ENCODE measurements at places on chromosomes 3 and 15. TPM values are rescaled to one million over a fixed set of nuclear protein-coding genes. Genes with fewer than 3 reads are reported as not detected.
A peak's percentile ranks its signal among the peaks of the same experiment; 100 is the strongest.

GRCh38 chr3:102510663-102511062 is 75.8 kb downstream of the ZPLD1 start:
- DNase-seq = no peak

- DNase-seq = no peak
Measured at GRCh38 chr15:61030451-61030850, 198.7 kb downstream of the RORA start.

DNA sequence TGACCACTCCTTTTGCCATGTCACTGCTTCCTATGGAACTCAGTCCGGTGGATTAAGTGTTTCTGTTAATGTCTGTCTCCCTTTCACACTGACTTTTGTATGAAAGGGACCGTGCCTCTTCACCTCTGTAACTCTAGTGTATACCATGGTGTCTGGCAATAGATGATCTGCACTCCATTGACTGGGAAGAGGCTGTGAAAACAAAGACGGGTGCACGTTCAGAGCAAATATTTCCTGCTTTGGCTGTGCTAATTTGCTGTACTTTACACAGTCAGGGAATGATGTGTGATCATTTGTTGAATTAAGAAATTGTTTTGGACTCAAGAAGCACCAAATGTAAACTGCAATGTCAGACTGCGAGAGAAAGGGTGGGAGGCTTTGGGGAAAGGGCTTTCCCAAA is 315.2 kb downstream of the RORA start:
- DNase-seq = no peak

GRCh38 chr3:34844323-34844620 is 795.1 kb upstream of the ARPP21 start:
- DNase-seq = no peak

DNA sequence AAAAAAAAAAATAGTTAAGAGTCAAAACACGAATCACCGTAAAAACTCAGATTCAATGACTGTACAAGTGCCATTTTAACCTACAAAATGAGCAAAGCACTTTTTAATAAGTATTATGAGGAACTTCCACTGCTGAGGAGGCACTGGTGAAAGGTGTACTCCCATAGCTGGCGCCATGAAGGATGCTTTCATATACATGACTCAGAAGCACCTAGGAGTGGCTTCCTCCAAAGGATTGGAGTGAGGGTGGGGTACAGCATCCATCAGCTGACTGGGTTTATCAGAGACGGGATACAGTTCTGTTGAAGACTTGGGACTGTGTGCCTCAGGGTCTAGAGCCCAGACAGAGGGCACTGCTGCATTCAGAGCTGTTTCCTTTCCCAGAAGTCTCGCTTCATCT is 60.9 kb upstream of the MEX3B start:
- DNase-seq = no peak

DNA sequence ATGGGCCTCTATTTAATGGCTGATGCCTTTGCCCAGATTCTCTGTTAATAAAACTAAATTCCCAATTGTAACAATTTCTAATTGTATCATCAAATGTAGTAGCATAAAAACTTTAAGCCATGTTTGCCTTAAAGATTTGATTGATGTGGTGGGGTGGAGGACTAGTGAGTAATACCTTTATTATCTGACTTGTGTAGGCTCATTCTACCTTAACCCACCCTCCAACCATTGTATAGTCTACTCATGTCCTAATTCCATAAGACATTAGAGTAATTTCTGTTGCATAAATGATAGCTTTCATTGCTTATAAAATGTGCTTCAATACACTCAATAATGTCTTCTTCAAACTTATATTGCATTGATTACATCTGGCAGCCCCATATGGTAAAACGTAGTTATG is 25.8 kb downstream of the SERPINI1 start:
- no peak for DNase-seq

GRCh38 chr3:25007974-25008658 is 419.9 kb upstream of the RARB start:
- peak; percentile 21 for DNase-seq

GRCh38 chr3:119145500-119146167 is at the start of gene TEX55:
TEX55 (plus strand) TSS chr3:119146165; CDS start chr3:119146190, 25 bp downstream.
- DNase-seq = no peak

DNA sequence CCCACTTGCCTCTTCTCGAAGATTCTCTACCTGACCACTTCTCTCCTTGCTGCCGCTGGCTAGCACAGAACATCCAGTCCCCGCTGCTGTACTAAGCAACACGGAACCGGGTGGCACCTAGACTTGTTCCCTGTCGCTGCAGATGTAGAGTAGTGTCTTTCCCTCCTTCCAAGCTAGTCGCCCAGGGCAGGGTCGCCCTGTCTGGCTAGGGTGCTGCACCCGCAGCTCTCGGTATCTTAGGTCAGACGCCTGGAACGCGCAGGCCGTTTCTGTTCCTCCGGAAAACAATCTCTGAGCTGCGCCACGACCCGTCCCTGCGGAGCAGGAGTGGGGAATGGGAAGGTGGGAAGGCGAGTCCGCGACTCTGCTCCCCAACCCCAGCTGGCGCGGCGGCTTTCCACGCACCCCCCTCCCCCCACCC is 758 bp upstream of the SNX33 start:
- DNase-seq = no peak

DNA sequence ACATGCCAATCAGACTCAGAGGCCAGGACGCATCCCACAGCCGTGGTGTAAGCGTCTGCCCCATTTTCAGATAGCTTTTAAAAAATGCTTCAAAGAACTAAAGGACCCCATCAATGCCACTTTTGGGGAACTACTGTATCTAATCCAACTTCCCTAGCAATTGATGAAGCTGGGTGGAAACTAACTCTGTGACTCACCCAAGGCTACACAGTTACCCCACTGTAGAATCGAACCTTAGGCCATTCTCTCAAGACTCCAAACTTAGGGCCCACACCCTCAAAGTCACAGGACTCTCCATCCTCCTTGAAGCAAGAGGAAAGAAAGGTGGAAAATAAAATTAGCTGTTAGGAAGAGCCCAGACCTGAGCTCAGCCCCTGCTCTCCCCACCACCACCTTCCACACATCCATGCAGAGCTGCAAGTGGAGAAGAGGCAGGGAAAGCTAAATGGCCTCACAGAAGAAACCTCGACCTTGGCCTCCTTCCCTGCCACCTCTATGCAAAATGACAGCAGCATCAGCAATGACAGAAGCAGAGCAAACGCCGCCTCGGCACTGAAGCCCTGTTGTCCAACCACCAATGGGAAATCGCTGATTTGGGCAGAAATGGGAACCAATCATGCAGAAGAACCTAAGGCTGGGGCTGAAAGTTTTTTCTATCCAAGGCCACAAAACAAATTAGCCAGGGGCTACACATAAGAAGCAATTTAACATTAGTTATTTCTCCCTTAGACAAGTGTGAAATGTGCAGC is 22.2 kb downstream of the ANP32A start:
- DNase-seq = no peak

DNA sequence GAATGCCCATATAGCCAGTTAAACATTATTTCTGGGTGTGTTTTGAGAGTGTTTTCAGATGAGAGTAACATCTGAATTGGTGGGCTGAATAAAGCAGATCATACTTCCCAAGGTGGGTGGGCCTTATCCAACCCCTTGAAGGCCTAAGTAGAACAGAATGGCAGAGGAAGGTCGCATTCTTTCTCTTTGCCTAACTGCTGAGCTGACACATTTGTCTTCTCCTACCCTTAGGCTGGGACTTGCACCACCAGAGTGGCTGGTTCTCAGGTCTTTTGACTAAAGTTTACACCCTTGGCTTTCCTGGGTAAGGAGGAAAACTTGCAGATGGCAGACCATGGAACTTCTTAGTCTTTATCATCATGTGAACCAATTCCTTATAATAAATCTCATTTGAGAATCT is 85.8 kb upstream of the TNFAIP8L3 start:
- DNase-seq = no peak

- peak; percentile 48 for DNase-seq
Measured at GRCh38 chr15:72155635-72156616, 37.7 kb downstream of the SENP8 start.

DNA sequence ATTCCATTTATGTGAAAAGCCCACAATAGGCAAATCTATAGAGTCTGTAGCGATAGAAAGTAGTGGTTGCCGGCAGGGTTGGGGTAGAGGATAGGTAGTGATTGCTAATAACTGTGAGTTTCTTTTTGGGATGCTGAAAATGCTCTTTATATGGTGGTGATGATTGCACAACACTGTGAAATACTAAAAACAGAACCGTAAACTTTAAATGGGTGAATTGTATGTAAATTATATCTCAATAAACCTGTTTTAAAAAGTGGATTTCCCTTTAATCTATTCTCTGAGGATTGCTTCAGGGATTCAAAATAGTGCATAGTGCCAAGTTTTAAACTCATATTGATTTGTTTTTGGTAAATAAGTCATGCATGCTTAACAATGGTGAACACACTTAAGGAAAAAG is 140.2 kb downstream of the LPP start:
- DNase-seq = no peak

- no peak for DNase-seq
Measured at GRCh38 chr15:48577469-48577868, 68.0 kb downstream of the FBN1 start.

DNA sequence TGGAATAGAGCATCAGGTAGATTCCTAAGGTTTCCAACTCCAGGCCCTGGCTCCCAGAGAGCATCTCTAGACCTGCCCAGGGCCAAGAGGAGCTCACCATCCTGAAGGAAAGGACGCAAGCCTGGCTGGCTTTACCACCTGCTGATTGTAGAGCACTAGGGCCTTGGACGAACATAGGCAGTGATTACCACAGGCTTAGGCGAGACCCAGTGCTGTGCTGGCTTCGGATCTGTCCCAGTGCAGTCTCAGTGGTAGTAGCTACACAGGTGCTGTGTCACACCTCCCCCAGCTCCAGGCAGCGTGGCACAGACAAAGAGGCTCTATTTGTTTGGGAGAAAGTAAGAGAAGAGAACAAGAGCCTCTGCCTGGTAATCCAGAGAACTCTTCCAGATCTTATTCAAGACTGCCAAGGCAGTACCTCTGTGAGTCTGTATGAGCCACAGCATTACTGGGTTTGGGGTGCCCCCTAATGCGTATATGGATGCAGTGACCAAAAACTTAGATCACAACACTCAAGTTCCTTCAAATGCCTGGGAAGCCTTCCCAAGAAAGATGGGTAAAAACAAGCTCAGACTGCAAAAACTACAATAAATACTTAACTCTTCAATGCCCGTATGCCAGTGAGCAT is 25.4 kb downstream of the ISG20 start:
- no peak for DNase-seq

GRCh38 chr3:190238871-190239270 is 83.4 kb downstream of the CLDN1 start:
- DNase-seq = no peak

GRCh38 chr15:68778876-68779275 is 41.8 kb downstream of the ANP32A start:
- DNase-seq = no peak

- no peak for DNase-seq
Measured at GRCh38 chr3:101020351-101021015, 27.3 kb upstream of the ABI3BP start.

DNA sequence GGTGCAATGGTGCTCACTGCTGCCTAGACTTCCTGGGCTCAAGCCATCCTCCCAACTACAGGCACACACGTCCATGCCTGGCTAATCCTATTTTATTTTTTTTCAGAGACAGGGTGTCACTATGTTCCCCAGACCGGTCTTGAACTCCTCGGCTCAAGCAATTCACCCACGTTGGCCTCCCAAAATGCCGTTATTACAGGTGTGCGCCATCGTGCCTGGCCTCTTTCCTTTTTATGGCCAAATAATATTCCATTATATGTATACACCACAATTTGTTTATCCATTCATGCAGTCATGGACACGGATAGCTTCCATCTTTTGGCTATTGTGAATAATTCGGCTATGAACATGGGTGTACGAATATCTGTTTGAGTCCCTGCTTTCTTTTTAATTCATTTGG is 962 bp upstream of the NEK4 start:
- DNase-seq = no peak

GRCh38 chr15:25742776-25743547 is 120.2 kb downstream of the ATP10A start:
- DNase-seq = no peak

GRCh38 chr3:185959609-185960521 is 22.1 kb upstream of the TRA2B start:
- peak; percentile 71 for DNase-seq

DNA sequence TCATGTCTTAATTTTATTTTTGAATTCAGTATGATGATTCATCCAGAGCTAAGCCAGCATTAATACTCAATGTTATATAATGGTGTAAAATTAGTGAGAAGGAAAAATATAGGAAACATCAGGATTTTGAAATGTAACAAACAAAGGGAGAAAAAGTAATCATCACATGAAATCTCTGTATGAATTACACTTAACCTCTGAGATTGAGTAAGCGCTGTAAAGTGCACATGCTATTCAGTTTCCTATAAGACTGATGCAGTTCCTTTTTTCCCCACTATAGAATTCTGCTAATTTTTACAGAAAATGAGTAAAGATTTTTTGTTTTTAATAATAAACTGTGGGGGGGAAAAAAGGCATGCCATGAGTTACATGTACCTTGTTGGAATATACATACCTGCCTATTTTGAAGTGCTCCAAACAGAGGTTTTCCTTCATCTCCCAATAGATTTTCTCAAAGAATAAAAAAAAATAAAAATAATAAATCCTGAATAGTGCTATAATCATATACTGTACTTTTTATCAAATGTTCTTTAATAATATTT is 64.0 kb upstream of the TTBK2 start:
- DNase-seq = no peak

DNA sequence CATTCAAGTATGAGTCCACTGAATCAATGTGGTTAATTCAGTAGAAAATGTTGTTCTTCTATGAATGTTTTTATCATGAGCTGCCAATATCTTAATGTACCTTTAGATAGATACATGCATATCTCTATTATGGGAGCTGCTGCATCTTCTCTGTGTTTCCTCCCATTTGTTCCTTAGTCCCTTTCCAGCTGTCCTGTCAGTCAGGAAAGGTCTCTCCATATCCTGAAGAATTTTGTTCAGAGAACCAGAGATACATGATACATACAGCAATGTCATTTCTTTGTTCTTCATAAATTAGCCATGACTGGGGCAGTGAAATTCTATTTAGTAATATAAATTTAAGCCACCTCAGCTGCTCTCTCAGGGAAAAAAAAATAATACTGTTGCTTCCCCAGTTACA is 103.7 kb downstream of the P3H2 start:
- DNase-seq = no peak

GRCh38 chr3:62332835-62333244 is 40.5 kb downstream of the FEZF2 start:
- DNase-seq = no peak

DNA sequence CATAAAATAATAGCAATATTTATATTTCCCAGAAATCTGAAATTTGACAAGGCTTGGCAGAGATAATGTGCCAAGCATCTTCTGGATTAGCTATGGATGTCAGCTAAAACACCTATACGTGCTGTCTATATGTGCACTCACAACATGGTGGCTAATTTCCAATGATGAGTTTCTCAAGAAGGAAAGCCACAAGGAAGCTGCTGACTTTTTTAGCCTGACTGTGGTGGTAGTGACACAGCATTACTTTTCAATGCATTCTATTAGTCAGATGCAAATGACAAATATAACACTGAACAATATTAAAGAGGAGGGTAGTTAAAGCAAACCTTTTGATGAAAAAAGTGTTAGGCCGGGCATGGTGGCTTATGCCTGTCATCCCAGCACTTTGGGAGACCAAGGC is 101.7 kb upstream of the CCDC54 start:
- DNase-seq = no peak

GRCh38 chr3:116097226-116097625 is 348.1 kb downstream of the LSAMP start:
- DNase-seq = no peak

Gene ZCWPW2
- not detected for total RNA-seq

Gene ATP8B4
- total RNA-seq = 0.82 TPM

Gene SUCNR1
- total RNA-seq = 0.07 TPM

Gene GRM2
- not detected for total RNA-seq

Gene NEO1
- 30.5 TPM for total RNA-seq

Gene NANOGP8
- not detected for total RNA-seq

Gene OR4M2
- total RNA-seq = not detected

Gene C2CD4A
- total RNA-seq = 0.75 TPM

Gene TNK2
- total RNA-seq = 14.1 TPM
